Smooth muscle cell of the pulmonary artery (primary cell): ENCODE measurements at places on chromosomes 1 and 21. TPM values are rescaled to one million over a fixed set of nuclear protein-coding genes. Genes with fewer than 3 reads are reported as not detected.

Gene SLC30A10
- total RNA-seq: 0.07 TPM in 1 of 2 replicates, not detected in the other

Gene PLEKHA6
- 0.63 and 1.4 TPM in 2 replicates for total RNA-seq

Gene SLC1A7
- 0.52 and 1.1 TPM in 2 replicates for total RNA-seq

Gene FMN2
- 17.4 and 21.0 TPM in 2 replicates for total RNA-seq
